Subcutaneous preadipocyte (primary cell): ENCODE measurements at places on chromosomes 1 and 21. TPM values are rescaled to one million over a fixed set of nuclear protein-coding genes. Genes with fewer than 3 reads are reported as not detected.

XCL1 gene
- not detected in 2 replicates for total RNA-seq

LAMC1 gene
- total RNA-seq: 598 and 810 TPM in 2 replicates

WDR26 gene
- total RNA-seq: 53.3 and 53.4 TPM in 2 replicates

TTC24 gene
- not detected in 2 replicates for total RNA-seq

AIM2 gene
- total RNA-seq: 1.8 and 2.7 TPM in 2 replicates

AMPD1 gene
- not detected in 2 replicates for total RNA-seq

MIXL1 gene
- total RNA-seq: not detected in 2 replicates

ALG14 gene
- 2.9 TPM in 2 replicates for total RNA-seq

XPR1 gene
- 29.0 and 30.7 TPM in 2 replicates for total RNA-seq

VCAM1 gene
- 0.20 and 0.37 TPM in 2 replicates for total RNA-seq

LRRC38 gene
- total RNA-seq: not detected in 2 replicates

AGT gene
- 0.73 TPM in 1 of 2 replicates, not detected in the other for total RNA-seq

CFHR2 gene
- not detected in 2 replicates for total RNA-seq

CENPF gene
- 30.5 and 47.7 TPM in 2 replicates for total RNA-seq

PLA2G2D gene
- total RNA-seq: not detected in 2 replicates

SMG7 gene
- total RNA-seq: 18.0 and 26.0 TPM in 2 replicates

MARK1 gene
- total RNA-seq: 2.0 and 2.2 TPM in 2 replicates

E2F2 gene
- total RNA-seq: 2.2 and 3.1 TPM in 2 replicates

OR2T3 gene
- not detected in 2 replicates for total RNA-seq

VANGL2 gene
- total RNA-seq: under 0.01 TPM in 1 of 2 replicates, not detected in the other

CDC73 gene
- 15.4 and 20.3 TPM in 2 replicates for total RNA-seq

TAF13 gene
- total RNA-seq: 37.8 and 44.6 TPM in 2 replicates

MACF1 gene
- 151 and 236 TPM in 2 replicates for total RNA-seq

SYDE2 gene
- 3.7 and 6.1 TPM in 2 replicates for total RNA-seq

AXDND1 gene
- total RNA-seq: 0.37 and 0.78 TPM in 2 replicates

NHLH1 gene
- 0.20 TPM in 1 of 2 replicates, not detected in the other for total RNA-seq

TMCO2 gene
- total RNA-seq: not detected in 2 replicates

CACNA1S gene
- total RNA-seq: not detected in 2 replicates

GJA5 gene
- under 0.01 and 0.37 TPM in 2 replicates for total RNA-seq

CELA2A gene
- total RNA-seq: not detected in 2 replicates

THEM5 gene
- not detected in 2 replicates for total RNA-seq

LPAR3 gene
- 0.37 and 4.7 TPM in 2 replicates for total RNA-seq

SDF4 gene
- 87.6 and 101 TPM in 2 replicates for total RNA-seq

NMNAT2 gene
- total RNA-seq: 4.4 and 7.0 TPM in 2 replicates
